H1 (cell line): ENCODE measurements at places on chromosomes 16 and 17.

DNA sequence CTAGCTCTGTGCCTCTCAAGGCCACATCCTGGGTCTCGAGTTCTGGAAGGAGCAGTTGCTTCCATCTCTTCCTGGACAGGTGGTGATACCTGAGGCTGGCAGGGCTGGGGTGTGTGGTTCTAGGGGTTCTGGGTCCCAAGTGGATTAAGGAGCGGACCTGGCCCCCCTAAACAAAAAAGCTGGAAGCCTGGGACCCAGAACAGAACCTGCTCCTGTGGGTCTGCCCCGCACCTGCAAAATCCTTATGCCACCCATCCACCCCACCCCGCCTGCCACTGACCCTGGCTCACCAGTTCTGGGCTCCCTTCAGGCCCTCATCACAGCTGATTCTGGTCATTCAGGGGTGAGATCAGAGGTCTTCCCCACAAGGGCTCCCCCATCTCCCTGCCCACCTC, 44.8 kb downstream of the ADCY7 start:
- H3K4me3 ChIP-seq: no peak overlapping the region
- no peaks in the 10 kb centered on the region for H3K27me3 ChIP-seq
- peaks cover 4% of the 10 kb centered on the region for H3K36me3 ChIP-seq
- H3K27ac ChIP-seq: no peak overlapping the region
- H3K4me1 ChIP-seq: no peaks in the 10 kb centered on the region

GRCh38 chr17:40895106-40895730, 10.2 kb upstream of the KRT20 start:
- H3K4me1 ChIP-seq: no peaks in the 10 kb centered on the region
- no peaks in the 10 kb centered on the region for H3K27me3 ChIP-seq
- no peaks in the 10 kb centered on the region for H3K36me3 ChIP-seq
- H3K27ac ChIP-seq: no peak overlapping the region
- no peak overlapping the region for H3K4me3 ChIP-seq

DNA sequence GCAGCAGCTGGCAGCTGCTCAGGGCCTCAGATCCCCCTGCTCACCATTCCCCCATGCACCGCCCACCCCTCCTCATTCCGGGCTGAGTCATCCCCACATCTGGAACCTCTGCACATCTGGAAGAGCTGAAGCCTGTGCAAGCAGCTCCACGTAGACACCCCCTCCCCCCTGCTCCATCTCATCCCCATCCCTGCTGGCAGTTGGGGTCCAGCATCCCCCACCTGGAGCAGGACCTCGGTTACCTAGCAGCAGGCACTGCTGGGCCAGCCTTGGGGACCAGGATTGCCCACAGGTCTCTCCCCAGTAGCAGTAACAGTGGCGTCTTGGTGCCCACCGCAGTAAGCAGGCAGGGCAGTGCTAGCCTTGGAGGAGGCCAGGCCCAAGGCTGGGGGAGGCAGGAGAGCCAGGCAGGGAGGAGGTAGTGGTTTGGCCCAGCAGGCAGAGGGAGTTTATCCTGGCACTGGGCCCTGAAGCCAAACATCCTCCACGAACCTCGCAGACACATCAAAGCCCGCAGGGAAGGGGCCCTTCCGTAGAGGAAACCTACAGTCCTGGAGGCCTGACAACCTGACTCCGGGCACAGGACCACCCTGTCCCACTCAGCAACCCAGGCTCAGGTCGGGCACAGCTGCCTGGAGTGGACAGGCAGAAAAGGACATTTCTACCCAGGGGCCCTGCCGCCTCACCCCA, 7.7 kb upstream of the TMEM92 start:
- no peak overlapping the region for H3K4me3 ChIP-seq
- no peaks in the 10 kb centered on the region for H3K36me3 ChIP-seq

GRCh38 chr17:13755851-13756250, 154.1 kb upstream of the HS3ST3A1 start:
- H3K4me1 ChIP-seq: peaks cover 6% of the 10 kb centered on the region
- no peak overlapping the region for H3K4me3 ChIP-seq
- DNase-seq: no peak

- H3K27ac ChIP-seq: no peak overlapping the region
- peak overlapping the region; percentile 74 for H3K4me3 ChIP-seq
- H3K4me1 ChIP-seq: peaks cover 12% of the 10 kb centered on the region
These were observed 1.4 kb downstream of the PAQR4 start for GRCh38 chr16:2970563-2970962.

DNA sequence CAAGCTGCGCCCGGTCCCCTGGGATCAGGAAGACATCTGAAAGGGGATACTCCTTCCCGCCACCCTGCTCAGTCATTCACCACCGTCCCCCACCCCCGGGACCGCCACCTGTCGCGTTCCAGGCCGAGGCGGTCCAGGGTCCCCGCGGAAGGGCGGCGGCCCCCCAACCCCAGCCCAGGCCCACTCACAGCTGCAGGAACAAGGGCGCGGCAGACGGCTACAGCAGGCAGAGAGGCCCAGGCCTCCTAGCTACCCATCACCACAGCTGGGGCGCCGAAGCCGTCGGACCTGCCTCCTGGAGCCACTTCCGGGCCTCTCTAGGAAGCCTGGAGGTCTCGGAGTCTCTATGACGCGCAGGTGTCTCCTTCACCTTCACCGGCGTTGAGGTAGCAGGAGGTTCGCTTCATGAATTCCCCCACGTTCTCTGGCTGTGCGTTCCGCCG, at the start of gene SDR42E1:
Gene SDR42E1, minus strand, starts transcription at position 272 of the 443 bp plus-strand sequence. CDS start 10,612 bp downstream, outside the sequence.
- no peaks in the 10 kb centered on the region for H3K27me3 ChIP-seq
- H3K27ac ChIP-seq: no peak within 1 kb of the TSS
- no peaks in the 10 kb centered on the region for H3K4me1 ChIP-seq
- H3K4me3 ChIP-seq: no peak within 1 kb of the TSS
- no peak for DNase-seq

- no peak overlapping the region for H3K4me3 ChIP-seq
- H3K36me3 ChIP-seq: no peaks in the 10 kb centered on the region
- H3K4me1 ChIP-seq: peaks cover 7% of the 10 kb centered on the region
- no peak overlapping the region for H3K27ac ChIP-seq
- no peaks in the 10 kb centered on the region for H3K27me3 ChIP-seq
These were observed 106.8 kb downstream of the CCDC182 start for GRCh38 chr17:57638284-57638683.

DNA sequence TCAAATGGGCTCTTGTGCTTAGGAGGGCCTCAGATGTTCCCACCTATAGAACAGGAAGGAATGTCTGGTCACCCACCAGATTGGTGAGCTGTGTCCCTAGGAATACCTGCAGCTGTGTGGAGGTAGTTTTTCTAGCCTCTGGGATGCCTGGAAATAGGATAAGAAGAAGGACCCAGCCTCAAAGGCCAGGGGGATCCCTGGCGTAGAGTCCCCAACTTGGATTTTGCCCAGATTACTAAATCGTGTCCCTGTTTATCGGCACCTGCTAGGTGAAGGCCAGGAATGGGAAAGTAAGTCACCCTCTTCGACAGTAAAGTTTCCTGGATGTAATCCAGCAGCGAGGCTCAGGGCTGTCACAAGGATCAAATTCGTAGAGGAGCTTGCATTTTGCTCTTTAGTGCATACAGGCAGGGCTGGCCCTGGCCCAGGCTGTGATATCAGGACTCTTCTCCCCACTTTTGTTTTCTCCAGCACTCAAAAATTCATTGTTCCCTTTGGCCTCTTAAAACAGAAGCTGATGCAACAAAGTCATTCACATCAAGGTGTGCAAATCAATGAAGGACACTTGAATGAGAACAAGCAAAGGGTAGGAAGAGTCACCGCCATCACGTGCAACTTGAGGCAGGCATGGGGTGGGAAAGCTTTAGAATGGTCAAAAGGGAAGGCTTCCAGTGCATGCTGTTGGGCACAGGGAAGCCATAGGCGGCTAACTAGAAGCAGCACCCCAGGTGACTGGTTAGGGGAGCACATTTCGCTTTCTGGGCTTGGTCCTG, 7.5 kb downstream of the SLC13A2 start:
- H3K27ac ChIP-seq: no peak overlapping the region
- no peaks in the 10 kb centered on the region for H3K36me3 ChIP-seq
- peaks cover 4% of the 10 kb centered on the region for H3K4me1 ChIP-seq
- no peak overlapping the region for H3K4me3 ChIP-seq
- 0 out of 2 replicates have a peak, but pooled peaks cover 2% of the 10 kb centered on the region for H3K27me3 ChIP-seq

DNA sequence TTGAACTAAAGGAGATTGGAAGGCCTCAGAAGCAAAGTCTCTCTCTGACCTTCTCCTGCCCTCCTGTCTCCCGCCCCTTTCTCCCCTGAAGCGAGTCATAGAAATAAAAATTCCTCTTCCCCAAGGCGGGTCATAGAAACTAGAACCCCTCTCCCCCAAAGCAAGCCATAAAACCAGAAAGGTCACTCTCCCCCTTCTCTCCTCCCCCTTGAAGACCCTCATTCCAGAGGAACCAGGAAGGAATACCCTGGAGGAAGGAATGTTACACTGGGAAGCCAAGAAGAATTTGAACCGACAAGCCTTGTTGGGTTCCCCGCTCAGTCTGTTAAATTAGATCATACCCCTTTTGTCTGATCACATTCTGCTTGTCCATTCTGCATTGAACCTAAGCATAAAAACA, 2.7 kb upstream of the GJC1 start:
- H3K4me3 ChIP-seq: no peak overlapping the region
- 0 out of 2 replicates have a peak, but pooled peaks cover 3% of the 10 kb centered on the region for H3K4me1 ChIP-seq
- no peak overlapping the region for H3K27ac ChIP-seq
- no peak for DNase-seq

DNA sequence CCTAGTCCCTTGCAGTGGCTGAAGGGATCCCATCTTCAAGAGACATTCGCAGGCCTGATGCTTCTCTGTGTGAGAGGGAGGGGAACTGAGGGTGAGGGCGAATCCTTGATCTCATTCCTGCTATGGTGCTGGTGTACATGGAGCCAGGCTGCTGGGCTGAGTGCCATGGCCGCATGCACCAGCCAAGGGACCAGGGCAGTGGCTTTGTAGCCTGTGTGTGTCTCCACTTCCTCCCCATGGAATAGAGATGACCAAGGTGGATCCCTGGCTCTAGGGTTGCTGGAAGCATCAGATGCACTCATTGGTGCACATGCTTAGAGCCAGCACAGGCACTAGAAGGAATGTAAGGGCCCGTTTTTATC, 195.0 kb downstream of the FOXL1 start:
- H3K27ac ChIP-seq: no peak overlapping the region
- no peak for DNase-seq
- no peaks in the 10 kb centered on the region for H3K27me3 ChIP-seq
- no peaks in the 10 kb centered on the region; the same call in 1 of the 2 replicates for H3K4me1 ChIP-seq
- no peaks in the 10 kb centered on the region for H3K36me3 ChIP-seq
- no peak overlapping the region for H3K4me3 ChIP-seq

GRCh38 chr17:16107165-16107770, 107.6 kb downstream of the TTC19 start:
- no peaks in the 10 kb centered on the region for H3K4me1 ChIP-seq
- no peak for DNase-seq
- H3K36me3 ChIP-seq: peaks cover 14% of the 10 kb centered on the region
- H3K4me3 ChIP-seq: no peak overlapping the region

DNA sequence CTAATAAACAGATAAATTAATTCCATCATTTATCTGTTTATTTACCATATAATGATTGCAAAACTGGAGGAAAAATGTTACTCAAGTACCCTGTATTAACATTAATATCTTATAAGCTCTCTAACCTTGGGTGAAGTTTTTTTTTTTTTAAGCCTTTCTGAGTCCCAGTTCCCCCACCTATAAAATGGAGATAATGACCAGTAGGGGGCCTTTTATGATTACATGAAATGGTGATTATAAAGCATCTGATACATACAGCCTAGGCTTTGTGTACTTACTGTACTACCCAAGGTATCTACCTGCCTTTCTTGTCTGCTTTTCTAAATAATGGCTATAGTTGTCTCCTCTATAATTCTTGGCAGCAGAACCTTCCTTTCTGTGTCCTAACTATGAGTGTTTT, 22.6 kb downstream of the LRRC36 start:
- H3K4me3 ChIP-seq: no peak overlapping the region
- no peak overlapping the region for H3K27ac ChIP-seq
- no peak for DNase-seq
- no peaks in the 10 kb centered on the region for H3K36me3 ChIP-seq

GRCh38 chr16:12272264-12272663, 295.7 kb downstream of the SNX29 start:
- no peak overlapping the region for H3K4me3 ChIP-seq
- no peak for DNase-seq
- no peak overlapping the region for H3K27ac ChIP-seq
- no peaks in the 10 kb centered on the region for H3K36me3 ChIP-seq
- no peaks in the 10 kb centered on the region for H3K27me3 ChIP-seq

DNA sequence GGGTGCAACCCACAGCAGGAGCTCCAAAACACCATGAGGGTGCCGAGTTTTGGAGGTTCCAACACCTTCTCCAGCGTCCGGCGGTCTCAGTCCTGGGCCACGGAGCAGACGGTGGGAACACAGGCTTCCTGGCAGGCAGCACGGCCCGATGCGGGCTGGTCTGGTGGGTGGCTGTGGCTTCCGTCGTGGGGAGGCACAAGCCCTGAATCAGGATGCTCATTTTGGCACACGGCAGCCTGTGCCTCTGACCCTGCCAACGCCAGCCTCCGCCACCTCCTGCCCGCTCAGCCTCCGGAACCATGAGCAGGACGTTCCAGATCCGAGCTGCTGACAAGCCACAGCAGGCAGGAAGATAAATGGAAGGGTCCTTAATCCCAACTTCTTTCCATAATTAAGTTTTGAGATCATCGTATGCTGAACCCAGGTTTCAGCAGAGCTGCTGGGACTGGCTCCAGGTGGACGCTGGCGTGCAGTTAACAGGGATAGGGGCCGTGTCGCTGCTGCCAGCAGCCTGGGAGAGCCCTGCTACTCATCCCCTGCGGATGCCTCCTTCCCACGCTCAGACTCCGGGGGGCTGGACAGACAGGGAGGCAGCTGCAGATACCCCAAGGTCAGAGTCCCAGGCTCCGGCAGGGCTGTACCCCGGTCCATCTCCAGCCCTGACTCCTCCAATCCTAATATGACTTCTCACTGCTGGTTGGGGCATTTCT, 136.6 kb downstream of the ENGASE start:
- H3K27ac ChIP-seq: no peak overlapping the region
- no peaks in the 10 kb centered on the region for H3K27me3 ChIP-seq
- no peak overlapping the region for H3K4me3 ChIP-seq
- DNase-seq: peak; percentile 45
- H3K36me3 ChIP-seq: no peaks in the 10 kb centered on the region

GRCh38 chr17:46982577-46982976, 3.5 kb upstream of the RPRML start:
- H3K4me3 ChIP-seq: no peak overlapping the region
- H3K27ac ChIP-seq: no peak overlapping the region
- no peak for DNase-seq
- H3K36me3 ChIP-seq: no peaks in the 10 kb centered on the region
- H3K27me3 ChIP-seq: peaks cover 21% of the 10 kb centered on the region

- H3K4me3 ChIP-seq: no peak overlapping the region
- no peaks in the 10 kb centered on the region for H3K36me3 ChIP-seq
- H3K4me1 ChIP-seq: no peaks in the 10 kb centered on the region
- no peaks in the 10 kb centered on the region; the same call in 1 of the 2 replicates for H3K27me3 ChIP-seq
- no peak overlapping the region for H3K27ac ChIP-seq
- DNase-seq: no peak
These were observed 290.5 kb upstream of the FOXF1 start for GRCh38 chr16:86219655-86220445.

DNA sequence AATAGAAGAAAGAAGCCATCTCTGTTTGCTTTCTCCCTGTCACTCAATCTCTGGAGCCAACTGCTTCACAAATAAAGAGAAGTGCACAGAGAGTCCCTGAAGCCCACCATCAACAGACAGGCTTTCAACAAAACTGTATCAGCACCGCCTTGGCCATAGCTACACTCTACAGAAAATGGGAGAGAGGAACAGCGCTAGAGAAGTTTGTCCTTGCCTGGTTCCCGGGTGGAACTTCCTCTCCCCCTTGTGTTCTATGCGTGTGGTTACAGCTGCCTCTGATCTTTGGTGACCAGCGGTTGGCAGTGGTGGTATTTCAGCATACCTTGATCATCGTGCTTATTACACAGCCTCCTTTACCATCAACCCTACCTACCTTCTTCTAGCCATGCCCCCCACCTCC, 91.4 kb upstream of the CCL2 start:
- H3K4me3 ChIP-seq: no peak overlapping the region
- no peaks in the 10 kb centered on the region for H3K36me3 ChIP-seq
- H3K27me3 ChIP-seq: no peaks in the 10 kb centered on the region
- H3K4me1 ChIP-seq: no peaks in the 10 kb centered on the region
- H3K27ac ChIP-seq: no peak overlapping the region
